ENCODE measurements at places on chromosomes 3 and 15.

DNA sequence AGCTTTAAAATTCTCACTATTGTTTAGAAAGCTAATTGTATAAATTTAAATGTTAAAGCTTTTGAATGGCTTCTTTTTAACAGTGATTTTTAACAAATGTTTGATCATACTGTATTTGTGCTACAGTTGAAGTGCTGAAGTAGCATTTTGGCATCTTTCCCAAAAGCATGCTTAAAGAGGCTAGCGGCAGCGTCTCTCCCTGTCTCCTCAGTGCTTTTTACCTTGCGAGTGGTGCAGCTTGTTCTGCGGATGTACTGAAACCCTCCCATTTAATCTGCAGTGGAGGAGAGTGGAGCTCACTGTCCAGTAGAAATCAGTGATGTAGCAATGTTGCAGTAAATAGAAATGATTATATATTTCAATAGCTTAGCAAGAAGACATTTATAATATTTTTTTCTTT, 43.7 kb downstream of the LRRC49 start:
- DNase-seq, result no peak

DNA sequence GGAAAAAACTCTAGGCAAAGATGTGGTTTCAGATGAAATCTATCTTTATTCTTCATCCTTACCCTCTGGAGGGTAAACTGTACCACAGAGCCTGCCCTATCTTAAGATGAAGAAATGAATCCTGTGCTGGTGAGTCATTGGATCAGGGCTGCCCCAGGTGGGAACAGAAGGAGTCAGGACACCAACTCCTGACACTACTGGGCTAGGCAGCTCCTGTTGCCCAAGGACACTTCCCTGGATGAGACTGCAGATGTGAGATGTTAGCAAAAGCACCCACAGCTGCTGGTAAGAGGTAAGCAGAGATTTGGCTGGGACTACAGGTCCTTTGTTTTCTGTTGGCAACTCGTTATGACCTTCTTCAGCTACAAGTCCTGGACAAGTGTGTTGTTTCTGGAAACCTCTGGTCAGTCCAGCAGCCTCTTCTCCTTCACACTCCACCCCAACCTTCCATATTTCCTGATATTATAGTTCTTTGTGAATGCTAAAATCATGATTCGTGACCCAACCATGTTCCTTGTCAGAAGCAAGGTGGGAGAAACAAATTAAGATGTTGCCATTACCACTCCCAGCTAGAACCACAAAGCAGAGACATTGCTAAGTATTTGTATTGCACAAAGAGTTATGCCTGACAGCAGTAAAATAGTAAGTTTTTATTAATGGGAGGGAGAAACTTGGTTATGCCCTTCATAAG, 104.2 kb upstream of the TGFBR2 start:
- no peak for DNase-seq

DNA sequence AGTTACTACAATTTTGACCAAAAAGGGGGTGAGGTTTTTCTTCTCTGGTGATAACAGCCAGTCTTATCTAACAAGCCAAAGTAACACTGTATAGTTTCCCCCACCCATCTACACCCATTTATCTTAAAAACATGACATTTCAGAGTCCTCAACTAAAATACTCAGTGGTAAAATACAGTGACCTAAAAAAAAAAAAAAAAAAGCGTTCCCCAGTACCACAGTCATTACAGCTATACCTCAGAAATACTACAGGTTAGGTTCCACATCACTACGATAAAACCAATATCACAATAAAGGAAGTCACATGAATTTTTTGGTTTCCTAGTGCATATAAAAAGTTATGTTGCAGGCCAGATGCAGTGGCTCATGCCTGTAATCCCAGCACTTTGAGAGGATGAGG, 13.8 kb downstream of the DENND4A start:
- no peak for DNase-seq

GRCh38 chr3:81793410-81793809, 32.0 kb upstream of the GBE1 start:
- DNase-seq, result no peak

DNA sequence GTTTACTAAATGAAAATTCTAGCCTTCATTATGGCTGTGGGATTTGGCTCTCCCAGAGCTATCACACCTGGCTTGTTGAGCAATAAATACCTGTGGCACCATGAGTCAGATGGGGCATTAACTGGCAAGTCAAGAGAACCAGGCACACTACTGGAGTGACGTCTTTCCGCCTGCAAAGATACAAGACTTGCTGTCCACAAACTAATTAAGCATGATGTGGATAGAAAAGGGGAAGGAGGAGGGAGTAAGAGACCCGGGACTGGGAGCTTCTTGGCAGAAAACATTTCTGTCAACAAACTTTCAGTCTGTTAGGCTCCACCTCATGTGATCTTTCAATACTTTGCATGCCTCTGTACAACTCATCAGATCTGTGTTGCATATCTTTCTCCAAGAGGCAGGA, 56.5 kb downstream of the CLDN1 start:
- DNase-seq, result no peak

GRCh38 chr15:72964542-72964941, 87.7 kb upstream of the NEO1 start:
- no peak for DNase-seq

Measured in GM18507 (cell line).